ENCODE measurements at places on chromosomes 4 and X.

GRCh38 chrX:39764441-39764914 lies 333.3 kb downstream of the BCOR start:
- no peak for DNase-seq

DNA sequence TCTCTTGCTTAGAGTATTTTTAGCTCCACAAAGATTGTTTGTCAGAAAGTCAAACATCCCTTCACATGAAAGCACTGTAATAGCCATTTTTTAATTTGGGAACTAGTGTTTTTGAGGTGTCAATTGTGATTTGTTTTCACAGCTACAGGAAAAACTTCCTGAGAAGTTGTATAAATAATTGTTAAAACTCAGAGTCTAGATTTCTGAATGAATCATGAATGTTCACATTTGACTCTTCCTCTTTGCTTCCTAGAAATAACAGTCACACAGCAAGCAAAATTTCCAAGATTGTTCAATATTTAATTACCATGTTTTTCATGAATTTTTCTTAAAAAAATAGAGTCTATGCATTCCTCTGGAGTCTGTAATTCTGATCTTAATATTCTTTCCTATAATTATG lies 156.9 kb upstream of the SLC7A11 start:
- no peak for DNase-seq

DNA sequence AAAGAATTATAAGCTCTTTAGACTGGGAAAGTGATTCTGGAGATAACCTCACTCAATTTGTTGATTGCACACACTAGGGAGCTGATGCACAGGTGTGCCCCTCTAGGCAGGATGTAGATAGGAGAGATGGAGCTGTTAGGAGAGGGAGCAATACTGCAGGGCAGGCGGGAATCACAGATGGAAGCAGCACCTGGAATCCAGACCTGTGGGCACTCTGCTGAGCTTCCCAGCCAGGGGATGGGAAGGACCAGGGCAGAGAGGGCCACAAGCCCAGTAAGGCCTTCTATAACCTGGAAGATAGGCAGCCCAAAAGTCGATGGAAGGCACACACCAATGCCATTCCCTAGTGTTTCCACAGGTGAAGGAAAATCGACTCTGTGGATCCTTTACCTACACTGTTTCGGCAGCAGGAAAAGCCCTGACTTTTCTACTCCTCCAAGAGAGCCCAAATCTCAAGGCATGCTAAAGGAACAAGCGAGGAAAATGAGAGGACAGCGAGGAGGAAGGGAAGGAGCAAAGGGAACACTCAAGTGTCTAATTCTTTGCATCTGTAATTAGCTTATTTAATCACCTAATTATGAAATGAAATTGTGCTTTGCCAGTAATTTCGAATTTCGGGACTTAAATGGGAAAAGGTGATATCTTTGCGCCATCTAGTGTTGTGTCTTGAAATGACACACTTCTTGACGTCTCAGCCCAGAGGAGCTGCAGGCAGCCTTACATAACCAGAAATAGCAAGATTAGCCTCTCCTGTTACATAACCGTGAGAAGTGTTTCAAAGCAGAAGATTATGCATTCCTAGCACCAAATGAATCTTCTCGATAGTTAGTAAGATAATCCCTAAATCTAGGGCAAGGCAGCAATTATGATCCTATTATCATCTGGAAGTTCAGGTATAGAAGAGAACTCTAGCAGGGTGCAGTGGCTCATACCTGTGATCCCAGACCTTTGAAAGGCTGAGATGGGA lies 31.0 kb upstream of the TLR3 start:
- peak; percentile 66 for DNase-seq

DNA sequence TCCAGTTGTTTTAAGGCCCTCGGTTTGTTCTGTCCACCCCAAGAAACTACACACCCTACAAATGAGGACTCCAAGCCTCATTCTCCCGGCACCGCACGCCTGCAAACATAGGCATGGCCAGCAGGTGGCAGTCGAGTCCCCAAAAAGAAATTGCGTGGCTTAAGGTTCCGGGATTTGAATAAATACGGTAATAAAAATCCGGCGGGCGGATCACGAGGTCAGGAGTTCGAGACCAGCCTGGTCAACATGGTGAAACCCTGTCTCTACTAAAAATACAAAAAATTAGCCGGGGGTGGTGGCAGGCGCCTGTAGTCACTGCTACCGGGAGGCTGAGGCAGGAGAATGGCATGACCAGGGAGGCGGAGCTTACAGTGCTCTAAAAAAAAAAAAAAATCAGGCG lies 21.8 kb upstream of the CSF2RA start:
- peak; percentile 82 for DNase-seq

- no peak for DNase-seq
These were observed 84.0 kb upstream of the QRFPR start for GRCh38 chr4:121464854-121465253.

GRCh38 chr4:145299380-145300076 lies 119.1 kb upstream of the OTUD4 start:
- DNase-seq: peak; percentile 35

DNA sequence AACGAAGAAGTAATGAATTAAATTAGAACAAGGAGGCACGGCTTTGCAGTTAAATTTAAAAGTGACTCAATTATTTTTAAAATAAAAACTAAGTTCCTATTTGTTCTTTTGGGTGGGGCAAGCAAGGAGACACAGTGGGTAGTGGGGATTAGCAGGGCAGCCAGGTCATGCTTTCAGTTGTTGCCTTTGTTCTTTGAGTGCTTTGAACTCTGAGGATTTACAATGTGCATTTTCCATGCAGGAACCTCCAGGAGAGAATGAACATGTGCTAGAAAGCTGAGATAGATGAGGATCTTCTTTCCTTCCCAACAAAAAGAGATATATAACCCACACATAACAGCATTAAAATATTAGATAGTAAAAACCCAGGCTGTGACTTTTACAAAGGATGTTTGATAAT lies 420.4 kb upstream of the CTSO start:
- no peak for DNase-seq

DNA sequence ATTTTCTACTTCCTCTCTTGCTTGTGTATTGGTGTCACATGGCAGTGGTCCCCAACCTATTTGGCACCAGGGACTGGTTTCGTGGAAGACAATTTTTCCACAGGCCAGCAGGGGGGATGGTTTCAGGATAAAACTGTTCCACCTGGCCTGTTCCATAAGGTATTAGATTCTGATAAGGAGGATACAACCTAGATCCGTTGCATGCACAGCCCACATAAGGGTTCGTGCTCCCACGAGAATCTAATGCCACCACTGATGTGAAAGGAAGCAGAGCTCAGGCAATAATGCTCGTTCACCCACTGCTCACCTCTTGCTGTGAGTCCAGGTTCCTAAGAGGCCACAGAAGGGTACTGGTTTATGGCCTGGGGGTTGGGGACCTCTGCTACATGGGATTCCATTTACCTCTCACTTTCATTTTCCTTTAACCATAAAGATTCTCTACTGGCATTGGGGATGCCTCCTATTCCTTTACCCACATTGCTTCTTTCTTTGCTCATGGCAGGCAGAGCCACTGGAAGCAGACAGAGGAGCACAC lies 38.1 kb downstream of the SEC31A start:
- no peak for DNase-seq
